Endothelial cell of umbilical vein (primary cell): ENCODE measurements at places on chromosomes 7 and 10. TPM values are rescaled to one million over a fixed set of nuclear protein-coding genes. Genes with fewer than 3 reads are reported as not detected.

Gene CCDC7
- 6.6 and 8.2 TPM in 2 replicates for total RNA-seq

Gene ZYX
- 533 and 545 TPM in 2 replicates for total RNA-seq

Gene GSTO2
- total RNA-seq: 0.84 and 0.95 TPM in 2 replicates

Gene INSYN2A
- 0.07 TPM in 1 of 2 replicates, not detected in the other for total RNA-seq

Gene NOBOX
- not detected in 2 replicates for total RNA-seq

Gene SVOPL
- total RNA-seq: not detected in 2 replicates

Gene NPY4R
- total RNA-seq: not detected in 2 replicates

Gene SPAM1
- total RNA-seq: not detected in 2 replicates

Gene PPP3CB
- total RNA-seq: 29.8 and 30.4 TPM in 2 replicates

Gene LLCFC1
- not detected in 2 replicates for total RNA-seq

Gene AKR1B15
- not detected in 2 replicates for total RNA-seq

DNA sequence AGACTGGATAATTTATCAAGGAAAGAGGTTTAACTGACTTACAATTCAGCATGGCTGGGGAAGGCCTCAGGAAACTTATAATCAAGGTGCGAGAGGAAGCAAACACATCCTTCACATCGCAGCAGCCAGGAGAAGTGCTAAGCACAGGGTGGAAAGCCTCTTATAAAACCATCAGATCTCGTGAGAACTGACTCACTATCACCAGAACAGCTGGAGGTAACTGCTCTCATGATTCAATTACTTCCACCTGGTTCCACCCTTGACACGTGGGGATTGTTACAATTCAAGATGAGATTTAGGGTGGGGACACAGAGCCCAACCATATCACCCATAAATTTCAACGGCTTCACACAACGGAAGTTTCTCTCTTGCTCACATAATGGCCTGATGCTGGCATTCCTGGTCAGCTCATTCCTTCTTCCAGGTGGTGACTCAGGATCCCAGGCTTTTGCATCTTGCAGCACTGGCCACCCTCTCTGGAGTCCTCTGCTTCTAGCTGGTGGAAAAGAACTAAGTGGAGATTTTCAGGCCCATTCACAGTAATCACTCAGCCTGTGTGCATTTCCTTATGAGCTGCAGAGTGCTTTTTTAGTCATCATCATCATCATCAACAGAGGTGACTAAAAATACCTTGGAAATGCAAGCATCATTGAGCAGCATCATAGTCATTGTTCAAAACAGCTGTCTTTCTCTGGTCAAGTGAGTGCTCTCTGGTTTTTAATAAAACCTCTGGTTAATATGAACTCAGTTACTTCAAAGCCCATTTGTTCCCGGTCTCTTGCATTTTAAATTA is 308.1 kb downstream of the SFMBT2 start:
- DNase-seq: no peak

DNA sequence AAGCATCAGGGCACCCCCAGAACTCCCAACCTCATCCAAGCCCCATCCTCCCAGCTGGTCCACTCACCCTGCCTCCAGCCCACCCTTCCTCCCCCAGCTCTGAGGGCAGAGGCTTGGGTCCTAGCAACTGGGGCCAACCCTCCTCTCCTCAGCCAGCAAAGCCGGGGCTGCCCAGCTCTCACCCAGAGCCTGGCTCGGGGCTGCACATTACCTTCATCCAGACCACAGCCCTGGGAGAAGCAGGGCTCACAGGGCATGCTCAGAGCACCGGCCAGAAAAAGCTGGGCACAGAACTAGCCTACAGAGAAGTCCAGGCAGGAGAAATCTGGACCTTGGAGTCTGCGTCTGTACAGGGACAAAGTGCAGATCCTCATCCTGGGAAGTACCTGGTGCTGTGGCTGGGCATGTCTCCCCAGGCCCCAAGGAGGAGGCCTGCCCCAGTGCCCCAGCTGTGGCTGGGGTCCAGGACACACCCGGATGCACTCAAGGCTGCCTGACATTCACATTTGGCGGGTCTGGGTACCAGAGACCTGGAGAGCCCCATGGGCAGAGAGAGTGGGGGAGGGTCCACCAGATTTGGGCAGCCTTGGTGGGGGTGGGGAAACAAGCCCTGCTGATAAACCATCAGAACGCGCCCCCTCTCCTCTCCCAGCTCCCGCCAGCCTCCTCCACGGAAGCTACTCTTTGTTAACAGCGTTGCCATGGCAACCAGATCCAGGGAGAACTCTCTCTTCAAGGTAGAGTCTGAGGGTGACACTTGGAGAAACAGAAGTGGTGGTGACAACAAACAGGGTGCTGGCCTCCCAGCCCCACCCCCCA is 5.1 kb downstream of the RASGEF1A start:
- no peak for DNase-seq

DNA sequence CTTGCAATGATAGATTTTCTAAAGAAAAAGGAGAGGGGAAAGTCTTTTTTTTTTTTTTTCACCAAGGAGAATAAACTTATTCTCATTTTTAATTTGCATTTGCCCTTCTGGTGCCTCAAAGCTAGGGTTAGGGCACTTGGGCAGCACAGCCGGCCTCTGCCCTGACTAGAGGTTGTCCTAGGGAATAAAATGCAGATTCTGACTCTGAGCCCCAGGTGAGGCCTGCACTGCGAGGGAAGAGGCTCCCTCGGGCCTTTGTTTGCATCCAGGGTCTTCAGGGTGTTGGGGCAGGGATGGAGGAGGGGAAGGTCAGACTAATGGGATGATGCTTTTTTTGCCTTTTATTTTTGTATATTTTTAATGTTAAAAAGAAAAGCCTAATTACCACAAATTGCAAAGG is 7.8 kb downstream of the MYL7 start:
- DNase-seq: no peak

DNA sequence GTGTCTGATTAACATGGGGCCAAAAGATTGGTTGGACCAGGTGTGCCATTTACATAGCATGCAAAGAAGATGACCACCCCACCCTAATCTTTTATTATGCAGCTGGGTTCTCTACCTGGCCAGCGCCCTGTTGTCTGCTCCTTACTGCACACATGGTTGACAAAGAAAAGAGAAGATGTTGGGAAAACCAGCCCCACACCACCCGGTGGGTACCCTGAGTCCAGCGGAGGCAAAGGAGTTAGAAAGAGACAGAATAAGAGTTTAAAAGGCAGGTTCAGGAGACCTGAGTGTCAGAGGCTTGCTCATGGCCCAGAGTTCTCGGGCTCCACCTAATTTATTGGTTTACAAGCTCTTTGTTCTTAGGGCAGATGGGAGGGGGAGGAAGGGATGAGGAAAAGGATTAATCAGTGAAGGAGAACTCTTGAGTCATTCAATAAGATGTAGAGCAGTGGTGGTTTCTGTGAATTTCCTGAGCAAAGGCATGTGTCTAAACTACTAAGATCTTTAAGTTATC is 24.1 kb upstream of the ABCA13 start:
- no peak for DNase-seq

DNA sequence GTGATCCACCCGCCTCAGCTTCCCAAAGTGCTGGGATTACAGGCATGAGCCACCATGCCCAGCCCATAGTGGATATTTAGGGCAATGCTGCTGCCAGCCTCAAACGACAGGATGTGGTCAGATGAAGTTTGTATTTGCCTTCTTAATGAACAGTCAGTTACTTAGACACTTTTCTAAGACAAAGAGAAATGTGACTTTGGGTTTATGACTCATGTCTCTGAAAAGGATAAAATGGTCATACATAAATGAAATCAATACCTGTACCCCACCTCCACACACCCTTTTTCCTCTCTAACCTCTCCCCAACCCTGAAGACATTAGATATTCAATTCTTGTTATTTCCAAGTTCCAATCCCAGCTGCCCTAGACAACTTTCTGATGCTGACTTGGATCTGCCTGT is 109.3 kb upstream of the INSIG1 start:
- DNase-seq: no peak

DNA sequence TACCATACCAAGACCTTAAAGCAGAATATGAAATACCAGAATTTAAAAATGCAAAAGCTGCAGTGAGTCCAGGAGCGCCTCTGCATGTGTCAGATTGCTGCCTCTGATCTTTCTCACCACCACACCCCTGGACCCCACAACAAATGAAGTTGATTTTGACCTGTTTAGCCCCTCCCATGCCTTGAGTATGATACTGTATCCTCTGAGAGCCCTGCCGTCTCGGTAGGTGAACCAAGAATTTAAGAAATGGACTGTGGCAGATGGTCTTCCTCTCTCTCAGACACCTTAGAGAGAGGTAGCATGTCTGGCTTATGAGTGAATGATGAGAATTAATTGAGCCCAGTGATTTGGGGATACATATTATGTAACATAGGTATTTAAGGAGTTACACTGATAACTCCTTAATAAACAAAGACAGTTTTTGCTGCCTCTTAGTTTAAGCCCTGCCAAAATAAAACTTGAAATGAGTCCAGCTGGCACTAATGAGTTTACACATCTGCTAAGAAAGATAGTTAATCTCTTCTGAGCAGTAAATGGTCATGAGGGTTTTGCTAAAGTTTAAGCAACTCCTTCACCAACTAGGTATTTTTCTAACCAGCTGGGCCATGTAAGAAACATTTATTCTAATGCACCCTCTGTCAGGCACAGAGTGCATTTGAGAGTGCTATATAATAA is 4.5 kb upstream of the TFPI2 start:
- peak; percentile 41 for DNase-seq

- no peak for DNase-seq
Observed at GRCh38 chr10:48740015-48740707, 55.5 kb downstream of the WDFY4 start.

GRCh38 chr7:5265320-5266190 is 17.2 kb upstream of the SLC29A4 start:
- DNase-seq: no peak

GRCh38 chr7:115023219-115023618 is 101.3 kb downstream of the MDFIC start:
- no peak for DNase-seq

GRCh38 chr7:129073738-129074137 is 18.8 kb upstream of the TNPO3 start:
- no peak for DNase-seq

- peak; percentile 65 for DNase-seq
Observed at GRCh38 chr7:100803398-100804161, 23.7 kb downstream of the EPHB4 start.

- no peak for DNase-seq
Observed at GRCh38 chr7:149456506-149457421, 4.1 kb downstream of the ZNF777 start.

GRCh38 chr7:28685644-28686417 is 272.3 kb downstream of the TRIL start:
- DNase-seq: peak; percentile 99

DNA sequence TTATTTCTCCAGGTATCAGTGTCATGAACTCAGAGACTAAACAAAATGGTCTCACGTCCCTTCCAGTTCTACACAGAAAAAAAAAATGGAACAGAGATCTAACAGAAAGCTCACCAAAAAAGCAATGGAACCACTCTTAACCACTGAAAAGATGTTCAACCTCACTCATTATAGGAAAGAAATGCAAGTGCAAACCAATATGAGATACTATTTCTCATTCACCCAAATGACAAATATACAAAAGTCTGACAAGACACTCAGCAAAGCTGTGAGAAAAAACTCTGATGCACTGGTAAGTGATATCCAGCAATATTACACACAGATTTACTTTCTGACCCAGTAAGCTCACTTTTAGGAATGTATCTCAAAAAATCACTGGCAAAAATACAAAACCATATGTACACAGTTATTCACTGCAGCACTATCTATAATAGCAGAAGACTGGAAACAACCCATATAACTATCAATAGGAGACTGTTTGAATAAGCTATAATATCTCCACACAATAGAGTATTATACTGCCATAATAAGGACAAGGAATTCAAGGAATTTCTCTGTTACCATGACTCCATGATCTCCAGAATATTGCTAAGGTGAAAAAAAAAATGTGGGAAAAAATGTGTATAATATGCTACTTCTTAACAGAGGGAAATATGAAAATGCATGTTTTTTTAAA is 36.6 kb downstream of the ABI1 start:
- no peak for DNase-seq

GRCh38 chr10:5628451-5629302 is 37.7 kb downstream of the ASB13 start:
- peak; percentile 55 for DNase-seq

DNA sequence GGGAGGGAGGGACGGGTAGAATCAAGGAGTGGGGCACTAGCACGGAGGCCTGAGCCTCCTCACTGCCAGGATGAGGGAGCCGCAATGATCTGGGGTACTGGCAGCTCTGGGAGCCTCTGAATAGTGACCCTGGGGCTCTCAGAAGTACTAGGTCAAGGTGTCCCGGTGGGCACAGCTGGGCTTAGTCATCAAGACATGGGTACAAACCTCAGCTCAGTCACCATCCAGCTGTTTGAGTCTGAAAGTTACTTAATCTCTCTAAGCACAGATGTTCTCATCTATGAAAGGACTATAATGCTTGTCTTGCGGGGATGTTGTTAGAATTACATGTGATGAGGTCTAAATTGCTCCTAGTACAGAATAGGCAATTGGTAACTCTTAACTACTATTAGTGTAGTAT is 276.8 kb downstream of the KCNMA1 start:
- DNase-seq: no peak

- DNase-seq: no peak
Observed at GRCh38 chr10:30828164-30828563, 198.6 kb upstream of the LYZL2 start.

DNA sequence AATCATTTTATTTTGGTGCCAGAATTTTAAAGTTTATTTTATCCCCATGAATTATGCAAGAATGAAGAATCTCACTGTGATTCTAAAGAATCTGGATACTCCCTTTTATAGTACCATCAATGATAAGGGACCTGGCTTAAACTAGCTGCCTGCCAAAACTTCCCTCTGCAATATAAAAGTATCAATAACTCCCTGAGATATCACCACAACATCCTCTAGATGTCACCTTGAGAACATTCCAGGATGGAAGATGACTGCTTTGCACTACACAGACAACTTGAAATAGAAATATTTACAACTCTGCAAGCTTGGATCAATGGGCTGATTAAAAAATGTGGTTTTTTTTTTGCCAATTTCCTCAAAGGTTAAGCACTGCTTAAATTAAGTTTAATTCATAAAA is 142.1 kb downstream of the SLC25A13 start:
- no peak for DNase-seq

DNA sequence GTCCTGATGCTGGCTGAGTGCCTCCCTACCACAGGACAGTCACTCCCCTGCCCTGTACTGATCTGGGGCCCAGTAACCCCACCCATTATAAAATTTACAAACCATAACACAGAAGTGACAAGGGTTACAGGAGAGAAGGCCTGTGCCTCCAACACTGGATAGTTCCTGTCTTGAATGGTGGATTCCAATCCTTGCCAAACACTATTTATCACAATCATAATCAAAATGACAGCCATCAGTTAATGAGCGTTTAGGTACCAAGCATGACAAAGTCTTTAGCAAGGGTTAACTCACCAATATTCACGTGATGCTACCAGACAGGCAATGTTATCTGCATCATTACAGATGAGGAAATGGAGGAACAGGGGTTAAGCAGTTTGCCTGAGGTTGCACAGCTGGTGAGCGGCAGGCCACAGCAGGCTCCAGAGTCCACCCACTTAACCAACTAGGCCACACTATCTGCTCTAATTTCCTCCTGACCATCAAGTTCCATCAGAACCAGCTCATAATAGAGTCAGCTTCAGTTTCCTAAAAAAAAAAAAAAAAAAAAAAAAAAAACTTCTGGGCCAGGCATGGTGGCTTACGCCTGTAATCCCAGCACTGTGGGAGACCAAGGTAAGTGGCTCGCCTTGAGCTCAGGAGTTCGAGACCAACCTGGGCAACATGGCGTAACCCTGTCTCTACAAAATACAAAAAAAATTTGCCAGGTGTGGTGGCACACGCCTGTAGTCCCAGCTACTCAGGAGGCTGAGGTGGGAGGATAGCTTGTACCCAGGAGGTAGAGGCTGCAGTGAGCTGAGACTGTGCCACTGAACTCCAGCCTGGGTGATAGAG is 14.2 kb downstream of the PDLIM1 start:
- no peak for DNase-seq

GRCh38 chr7:68509054-68509453 is 1089.2 kb upstream of the AUTS2 start:
- DNase-seq: no peak

GRCh38 chr7:159107161-159107892 is 37.3 kb downstream of the VIPR2 start:
- DNase-seq: no peak
